ENCODE measurements at places on chromosomes 1 and 21. TPM values are rescaled to one million over a fixed set of nuclear protein-coding genes. Genes with fewer than 3 reads are reported as not detected.
A peak's percentile ranks its signal among the peaks of the same experiment; 100 is the strongest.

Gene LDLRAD1
- total RNA-seq: not detected

DNA sequence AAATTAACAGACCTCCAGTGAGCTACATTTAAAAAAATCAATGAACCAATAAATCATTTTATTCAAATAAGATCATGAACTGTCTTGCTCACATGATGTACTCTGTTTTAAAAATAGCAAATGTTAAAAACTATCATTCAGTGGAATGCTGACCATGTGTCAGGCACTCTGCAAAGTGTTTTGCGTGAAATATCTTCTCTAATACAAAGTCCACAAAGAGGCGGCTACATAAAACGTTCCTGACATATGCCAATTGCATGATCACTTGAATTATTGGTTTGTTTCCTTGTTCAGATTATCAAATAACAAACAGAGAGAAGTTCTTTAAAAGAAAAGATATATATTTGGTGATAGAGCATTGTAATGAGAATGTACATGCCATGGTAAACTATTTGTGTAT, 10.7 kb downstream of the FMO2 start:
- no peak for DNase-seq

GRCh38 chr1:99749504-99750347, 16.7 kb downstream of the FRRS1 start:
- no peak for DNase-seq

DNA sequence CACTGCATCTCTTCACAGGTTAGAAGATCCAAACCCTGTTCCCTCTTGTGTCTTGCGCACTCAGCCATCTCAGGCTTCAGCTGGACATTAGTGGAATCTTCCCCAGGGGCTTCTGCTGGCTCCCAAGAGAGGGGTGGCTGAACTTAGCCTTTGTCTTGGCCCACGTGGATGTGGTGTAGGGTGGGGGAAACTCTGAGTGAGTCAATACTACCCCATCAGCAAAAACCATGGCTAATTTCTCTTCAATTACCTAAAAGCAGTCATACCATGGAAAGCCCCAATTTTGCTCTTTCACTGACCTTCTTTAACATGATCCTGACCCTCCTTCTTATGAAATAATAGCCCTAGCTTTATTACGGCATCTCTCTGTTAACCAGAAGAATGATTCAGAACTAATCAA, 72.5 kb upstream of the RAB3GAP2 start:
- DNase-seq: no peak

- peak; percentile 40 for DNase-seq
Measured at GRCh38 chr1:114345930-114346479, 165.0 kb downstream of the TRIM33 start.

Gene SLC25A44
- 15.3 TPM for total RNA-seq

Gene OR2T3
- total RNA-seq: not detected

Gene NR1I3
- not detected for total RNA-seq

DNA sequence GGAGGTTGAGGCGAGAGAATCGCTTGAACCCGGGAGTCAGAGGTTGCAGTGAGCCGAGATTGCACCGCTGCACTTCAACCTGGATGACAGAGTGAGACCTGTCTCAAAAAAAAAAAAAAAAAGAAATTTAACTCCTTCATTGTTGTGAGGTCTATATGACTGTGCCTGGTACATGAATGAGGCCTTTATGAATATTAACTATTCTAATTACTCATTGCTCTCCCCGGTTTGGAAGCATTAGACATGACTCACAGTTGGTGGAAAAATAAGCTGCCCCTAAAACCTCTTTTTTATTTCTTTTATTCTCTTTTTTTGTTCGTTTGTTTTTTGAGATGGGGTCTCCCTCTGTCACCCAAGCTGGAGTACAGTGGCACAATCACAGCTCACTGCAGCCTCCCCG, 3.3 kb downstream of the NPPB start:
- no peak for DNase-seq

Gene TAF1A
- 2.6 TPM for total RNA-seq

DNA sequence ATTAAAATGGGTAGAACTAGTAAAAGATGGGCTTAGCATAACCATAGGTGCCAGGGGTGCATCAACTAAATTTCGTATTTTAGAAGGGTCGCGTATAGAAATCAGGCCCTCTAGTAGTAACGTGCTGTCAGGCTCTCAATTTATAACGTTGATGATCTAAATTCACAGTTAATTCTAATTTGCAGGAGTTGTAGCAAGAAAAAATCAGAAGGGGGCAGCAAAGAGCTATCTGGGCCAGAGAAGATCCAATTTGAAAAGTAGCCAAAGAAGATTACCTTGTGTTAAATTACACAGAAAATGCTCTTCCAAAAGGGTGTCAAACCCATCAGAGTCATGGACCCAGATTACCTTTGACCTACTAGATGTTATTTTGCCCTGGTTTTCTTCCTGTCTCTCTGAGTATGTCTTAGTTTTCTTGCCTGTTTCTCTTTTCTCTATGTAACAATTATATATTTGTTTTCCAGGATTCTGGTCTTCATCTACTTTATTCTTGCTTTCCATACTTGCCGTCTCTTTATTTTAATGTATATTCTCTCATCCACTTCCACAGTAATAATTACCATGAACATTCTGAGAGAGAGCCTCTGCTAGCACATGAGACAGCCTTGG, 1030.9 kb downstream of the AMY1C start:
- DNase-seq: no peak

Gene ATP6V1G3
- not detected for total RNA-seq

GRCh38 chr1:69671363-69672010, 103.8 kb downstream of the LRRC7 start:
- DNase-seq: no peak

DNA sequence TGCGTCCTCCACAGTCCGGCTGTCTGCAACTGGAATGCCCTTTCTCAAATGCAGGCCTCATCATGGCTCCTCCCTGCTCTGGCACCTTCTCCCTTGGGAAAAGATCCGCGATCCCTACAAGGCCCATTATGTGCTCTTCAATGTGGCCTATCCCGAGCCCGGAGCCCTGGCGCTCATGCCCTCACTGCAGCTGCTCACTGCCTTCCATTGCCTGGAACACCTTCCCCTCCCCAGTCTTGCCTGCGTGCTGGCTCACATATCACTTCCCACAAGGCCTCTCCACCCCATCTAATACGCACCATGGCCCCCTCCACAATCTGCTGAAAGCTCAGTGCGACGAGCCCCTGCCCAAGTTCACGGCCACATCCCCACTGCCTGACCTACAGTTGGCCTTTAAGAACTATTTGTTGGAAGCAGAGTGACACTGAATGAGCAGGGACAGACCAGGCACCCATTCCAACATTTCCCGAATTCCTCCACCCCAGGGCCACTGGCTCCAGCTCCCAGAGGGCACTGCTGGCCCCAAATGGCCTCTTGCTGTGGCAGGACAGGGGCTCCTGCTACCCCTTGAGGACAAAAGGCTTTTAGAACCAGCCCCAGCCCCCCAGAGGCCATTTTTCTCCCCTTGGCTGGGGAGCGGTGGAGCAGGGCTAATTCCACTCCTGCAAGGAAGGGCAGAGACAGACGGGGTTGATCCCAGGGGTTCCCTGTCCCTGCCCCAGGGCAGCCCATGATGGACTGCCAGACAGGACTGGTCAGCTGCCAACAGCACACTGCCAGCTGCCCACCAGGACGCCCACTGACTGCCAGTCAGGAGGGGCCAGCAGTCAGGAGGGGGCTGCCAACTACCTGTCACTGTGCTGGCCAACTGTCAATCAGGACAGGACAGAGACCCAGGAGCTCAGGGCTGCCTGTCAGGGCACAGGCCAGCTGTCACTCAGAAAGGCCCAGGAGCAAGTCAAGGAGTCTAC, 64.8 kb downstream of the DHRS3 start:
- DNase-seq: peak; percentile 63

DNA sequence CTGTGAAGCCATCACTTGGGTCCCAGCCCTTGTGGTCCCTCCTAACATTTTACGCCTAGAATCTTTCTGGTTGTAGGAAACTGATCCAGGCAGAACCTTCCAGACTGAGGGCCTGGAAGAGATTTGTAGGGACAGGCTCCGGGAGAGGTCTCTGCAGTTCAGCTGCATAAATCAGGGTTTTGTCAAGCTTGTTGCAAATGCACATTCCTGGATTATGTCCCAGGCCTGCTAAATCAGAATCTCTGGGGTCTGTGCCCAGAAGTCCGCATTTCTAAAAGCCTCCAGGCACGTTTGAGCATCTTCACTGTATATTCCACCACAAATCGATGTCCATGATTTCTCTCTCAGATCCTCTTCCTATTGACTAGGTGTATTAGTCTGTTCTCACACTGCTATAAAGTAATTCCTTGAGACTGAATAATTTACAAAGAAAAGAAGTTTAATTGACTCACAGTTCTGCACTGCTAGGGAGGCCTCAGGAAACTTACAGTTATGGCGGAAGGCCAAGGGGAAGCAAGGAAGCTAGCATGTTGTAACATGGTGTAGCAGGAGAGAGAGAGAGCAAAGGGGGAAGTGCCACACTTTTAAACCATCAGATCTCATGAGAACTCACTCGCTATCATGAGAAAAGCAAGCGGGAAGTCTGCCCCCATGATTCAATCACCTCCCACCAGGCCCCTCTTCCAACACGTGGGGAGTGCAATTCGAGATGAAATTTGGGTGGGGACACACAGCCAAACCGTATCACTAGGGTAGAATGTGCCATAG, 1.2 kb upstream of the FHAD1 start:
- DNase-seq: no peak

Gene ZNF691
- 8.0 TPM for total RNA-seq

DNA sequence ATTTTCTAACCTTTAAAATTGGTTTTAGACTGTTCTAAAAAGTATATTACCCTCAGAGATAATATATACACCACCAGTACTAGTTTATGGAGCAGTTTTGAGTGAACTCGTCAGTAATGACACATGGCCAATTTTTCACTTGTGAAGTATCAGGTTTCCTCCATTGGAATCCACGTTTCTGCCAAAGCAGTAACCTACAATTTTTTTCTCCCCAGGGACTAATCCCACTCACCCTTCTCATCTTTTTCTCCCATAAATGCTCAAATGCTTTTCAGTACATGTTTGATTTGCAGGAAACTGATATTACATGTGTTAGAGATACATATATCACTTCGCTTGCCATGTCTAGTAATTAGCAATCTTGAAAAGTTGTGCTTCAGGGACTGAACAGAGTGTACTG, 94.1 kb downstream of the COL24A1 start:
- no peak for DNase-seq

Gene SLC6A17
- total RNA-seq: not detected

GRCh38 chr1:185408700-185409270, 91.7 kb upstream of the IVNS1ABP start:
- DNase-seq: no peak

DNA sequence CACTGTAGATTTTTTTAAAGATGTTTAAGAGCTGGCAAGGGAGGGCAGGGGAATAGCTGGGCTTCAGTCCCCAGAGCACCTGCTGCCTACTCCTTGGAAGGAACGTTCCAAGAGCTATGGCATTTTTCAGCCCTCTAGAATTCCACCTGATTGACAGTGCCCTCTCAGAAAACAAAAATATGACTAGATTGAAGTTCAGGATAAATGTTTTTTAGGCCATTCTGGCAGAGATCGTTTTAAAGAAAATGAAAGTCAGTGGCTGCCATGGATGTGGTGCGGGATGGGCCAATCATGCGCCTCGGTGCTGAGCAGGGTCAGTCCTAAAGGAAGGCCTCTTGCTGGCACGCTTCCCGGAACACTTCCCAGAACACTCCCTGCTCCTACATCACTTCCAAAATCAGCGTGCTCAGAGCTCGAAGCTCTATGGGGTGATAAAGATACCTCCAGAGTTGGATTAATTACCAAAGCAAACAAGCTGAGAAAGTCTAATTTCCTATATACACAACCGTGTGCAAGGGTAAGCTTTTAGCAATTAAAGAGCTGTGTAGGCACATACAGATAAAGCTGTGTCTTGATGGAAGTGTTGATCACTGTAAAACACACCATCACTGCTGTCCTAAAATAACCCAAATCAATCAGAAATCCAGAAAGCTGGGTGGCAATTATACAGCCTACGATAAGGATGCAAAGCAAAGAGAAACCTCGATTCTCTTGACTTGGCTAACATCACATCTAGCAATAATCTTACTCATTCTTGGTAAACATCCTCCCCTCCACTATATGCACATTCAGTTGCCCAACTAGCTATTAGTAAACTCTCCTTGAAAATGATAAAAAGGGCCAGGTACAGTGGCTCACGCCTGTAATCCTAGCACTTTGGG, 34.6 kb downstream of the TGFBR3 start:
- DNase-seq: peak; percentile 96

Gene MIA3
- total RNA-seq: 65.5 TPM

Gene PPM1J
- 7.2 TPM for total RNA-seq

GRCh38 chr1:175130649-175131045, 61.9 kb downstream of the KIAA0040 start:
- no peak for DNase-seq

- DNase-seq: no peak
Measured at GRCh38 chr1:46180082-46180616, 3.9 kb upstream of the P3R3URF start.

Gene DNAH14
- 5.5 TPM for total RNA-seq

GRCh38 chr1:117110774-117111173, 10.8 kb downstream of the TRIM45 start:
- DNase-seq: no peak

Gene ZBTB8B
- not detected for total RNA-seq

DNA sequence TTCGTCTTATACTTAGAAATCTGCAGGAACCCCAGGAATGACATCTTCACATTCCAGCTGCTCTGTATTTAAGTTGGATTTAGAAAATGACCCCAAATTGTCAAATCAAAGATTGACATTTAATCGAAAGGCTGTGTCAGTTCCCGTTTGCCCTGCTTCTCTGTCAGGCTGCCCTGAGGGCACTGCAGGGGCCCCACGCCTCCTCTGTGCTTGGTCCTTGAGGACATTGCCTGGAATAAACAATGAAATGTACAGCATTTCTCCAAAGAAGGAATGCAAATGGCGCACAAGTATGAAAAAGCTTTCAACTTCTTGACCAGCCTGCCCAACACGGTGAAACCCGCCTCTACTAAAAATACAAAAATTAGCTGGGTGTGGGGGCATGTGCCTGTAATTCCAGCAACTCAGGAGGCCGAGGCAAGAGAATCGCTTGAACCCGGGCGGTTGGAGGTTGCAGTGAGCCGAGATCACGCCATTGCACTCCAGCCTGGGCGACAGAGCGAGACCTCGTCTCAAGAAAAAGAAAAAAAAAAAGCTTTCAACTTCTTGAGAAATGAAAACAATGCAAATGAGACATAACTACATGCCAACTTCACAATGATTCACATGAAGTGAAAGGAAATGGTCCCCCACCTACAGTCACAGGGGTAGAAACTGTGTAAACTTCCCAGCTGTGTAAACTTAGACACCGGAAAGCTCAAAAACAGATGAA, 3.0 kb downstream of the TMPRSS3 start:
- no peak for DNase-seq

- DNase-seq: no peak
Measured at GRCh38 chr1:11839727-11840705, 7.6 kb downstream of the NPPA start.

DNA sequence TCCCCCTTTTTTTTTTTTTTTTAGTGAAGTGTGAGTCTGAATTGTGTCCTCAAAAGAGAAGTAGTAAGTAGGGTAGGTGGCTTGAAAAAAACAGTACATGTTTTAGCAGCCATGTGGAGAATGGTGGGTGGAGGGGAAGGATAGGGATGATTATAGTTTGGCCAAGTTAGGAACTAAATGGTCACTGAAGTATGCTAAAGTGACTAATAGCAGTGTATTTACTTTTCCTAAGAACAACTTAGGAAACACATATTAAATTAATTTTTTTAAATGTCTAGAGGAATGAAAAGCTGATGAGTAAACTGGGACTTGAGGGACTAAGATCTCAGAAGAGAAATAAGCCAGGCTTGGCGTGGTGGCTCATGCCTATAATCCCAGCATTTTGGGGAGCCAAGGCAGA, 55.5 kb downstream of the PLA2G4A start:
- DNase-seq: no peak

Data from left ventricle myocardium superior (tissue), 1 donor.